ENCODE measurements at places on chromosomes 4 and X.

DNA sequence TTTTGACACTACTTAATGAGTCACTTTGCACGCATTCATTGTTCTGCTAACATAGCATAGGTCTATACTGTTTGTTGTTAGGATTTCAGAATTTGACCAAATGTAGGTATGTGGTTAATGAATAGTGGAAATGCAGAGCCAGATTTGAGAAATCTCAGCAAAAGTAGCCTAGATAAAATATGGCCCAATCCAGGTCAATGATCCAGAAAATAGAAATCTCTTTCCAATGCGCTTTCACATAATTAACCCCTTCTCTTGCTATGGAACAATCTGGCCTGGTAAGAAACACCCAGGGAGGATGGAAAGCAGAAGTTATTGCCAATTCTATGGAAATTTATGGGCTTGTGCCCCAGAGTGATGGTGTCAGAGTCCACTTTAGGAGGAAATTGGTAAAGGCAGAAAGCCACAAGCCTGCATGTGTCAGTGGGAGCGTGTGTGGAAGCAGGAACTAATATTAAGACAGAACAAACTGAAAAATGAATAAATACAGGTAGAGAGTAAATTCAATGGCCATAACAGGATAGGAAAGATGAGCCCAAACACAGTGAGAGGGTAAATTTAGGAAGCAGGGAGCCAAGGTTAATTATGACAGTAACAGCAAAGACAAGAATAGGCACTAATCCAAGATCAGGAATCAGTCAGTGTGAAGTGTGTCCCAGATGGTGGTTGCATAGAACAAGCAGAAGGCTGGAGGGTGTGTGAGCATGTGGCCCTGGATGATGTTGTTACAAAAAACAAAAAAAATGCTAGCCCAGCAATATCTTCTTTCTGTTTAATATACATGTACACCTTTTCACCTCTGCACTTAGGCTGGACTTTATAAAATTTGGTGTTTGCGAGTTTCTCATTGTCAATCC lies 102.9 kb downstream of the SYTL5 start:
- DNase-seq = no peak

DNA sequence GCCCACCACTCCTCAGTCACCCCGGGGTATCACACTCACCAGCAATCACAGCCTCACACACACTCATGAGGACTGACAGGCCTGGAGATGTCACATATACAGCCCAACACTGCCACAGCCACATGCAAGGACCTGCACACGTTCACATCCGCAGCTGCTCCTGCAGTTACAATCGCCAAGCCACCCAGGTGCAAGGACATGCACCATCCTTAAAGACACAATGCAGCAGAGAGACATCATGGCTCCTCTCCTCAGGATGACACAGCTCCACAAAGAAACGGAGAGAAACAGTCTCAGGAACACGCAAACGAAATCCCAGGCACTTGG lies 1.1 kb downstream of the PCSK1N start:
- no peak for DNase-seq

DNA sequence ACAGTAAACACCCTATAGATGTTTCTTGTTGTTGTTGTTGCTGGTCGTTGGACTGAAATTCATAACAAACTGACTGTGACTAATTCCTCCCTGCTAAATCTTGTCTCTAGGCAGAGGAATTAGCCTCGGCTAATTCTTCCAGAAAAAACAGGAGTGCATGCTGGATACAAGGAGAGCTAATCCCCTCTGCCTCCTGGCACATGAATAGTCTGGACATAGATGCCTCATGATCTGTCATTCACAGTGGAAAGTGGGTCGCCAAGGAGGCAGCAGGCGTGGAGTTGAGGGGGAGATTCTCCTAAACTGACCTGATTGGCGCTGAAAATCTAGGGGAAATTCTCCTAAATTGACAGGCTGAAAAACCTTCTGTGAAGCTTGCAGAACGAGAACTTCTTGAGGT lies 220.1 kb downstream of the DCTD start:
- no peak for DNase-seq

DNA sequence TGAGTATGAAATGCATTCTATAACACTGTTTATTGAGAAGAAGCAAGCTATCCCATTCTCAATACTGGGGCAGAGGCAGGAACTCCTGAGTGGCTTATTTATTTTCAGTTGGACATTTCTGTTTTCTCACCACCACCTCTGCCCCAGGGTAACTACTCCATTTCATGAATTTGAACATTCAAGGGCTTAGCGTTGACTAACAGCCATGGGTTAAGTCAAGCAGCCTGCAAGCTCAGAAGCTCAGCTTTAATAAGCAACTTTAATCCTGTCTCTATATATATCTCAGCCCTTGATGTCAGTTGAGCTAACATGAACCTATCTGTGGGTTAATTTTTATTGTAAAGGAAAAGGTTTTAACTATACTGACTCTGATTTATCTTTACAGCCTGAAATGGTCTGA lies 93.8 kb downstream of the MBNL3 start:
- DNase-seq = no peak

DNA sequence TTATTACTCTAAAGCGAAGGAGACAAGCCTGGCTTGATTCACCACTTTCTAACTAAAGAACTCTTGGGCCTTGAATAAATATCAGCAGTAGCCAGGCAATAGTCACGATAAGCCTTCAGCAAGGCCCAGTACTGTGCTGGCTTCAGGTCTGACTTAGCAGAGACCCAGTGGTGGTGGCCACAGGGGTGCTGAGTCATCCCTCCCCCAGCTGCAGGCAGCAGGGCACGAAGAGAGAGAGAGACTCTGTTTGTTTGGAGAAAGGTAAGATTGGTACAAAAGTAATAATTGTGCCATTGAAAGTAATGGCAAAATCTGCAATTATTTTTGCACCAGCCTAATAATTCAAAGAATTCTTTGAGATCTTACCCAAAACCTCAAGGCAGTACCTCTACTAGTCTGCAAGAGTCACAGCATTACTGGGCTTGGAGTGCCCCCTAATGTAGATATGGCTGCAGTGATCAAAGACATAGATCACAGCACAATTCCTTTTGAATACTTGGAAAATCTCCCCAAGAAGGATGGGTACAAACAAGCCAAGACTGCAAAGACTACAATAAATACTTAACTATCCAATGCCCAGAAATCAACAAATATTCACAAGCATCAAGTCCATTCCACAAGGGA lies 159.5 kb upstream of the USP38 start:
- DNase-seq = no peak

DNA sequence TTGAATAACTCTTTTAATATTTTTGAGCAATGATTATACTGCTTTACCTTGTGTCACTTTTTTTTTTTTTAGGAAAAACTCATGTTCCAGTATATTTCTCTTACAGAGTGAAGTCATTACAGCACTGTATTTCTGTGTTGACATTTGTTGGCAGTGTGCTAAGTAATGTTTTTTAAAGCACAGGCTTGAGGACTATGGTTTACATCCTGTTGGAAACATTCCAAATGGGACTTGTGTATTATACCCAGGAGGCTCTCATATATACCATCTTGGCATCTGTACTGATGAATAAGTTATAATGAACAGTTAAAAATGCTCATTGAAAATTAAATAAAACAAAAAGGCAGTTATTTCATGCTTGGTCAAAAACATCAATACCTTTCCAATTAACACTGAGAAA lies 33.8 kb downstream of the CEP44 start:
- DNase-seq = no peak

DNA sequence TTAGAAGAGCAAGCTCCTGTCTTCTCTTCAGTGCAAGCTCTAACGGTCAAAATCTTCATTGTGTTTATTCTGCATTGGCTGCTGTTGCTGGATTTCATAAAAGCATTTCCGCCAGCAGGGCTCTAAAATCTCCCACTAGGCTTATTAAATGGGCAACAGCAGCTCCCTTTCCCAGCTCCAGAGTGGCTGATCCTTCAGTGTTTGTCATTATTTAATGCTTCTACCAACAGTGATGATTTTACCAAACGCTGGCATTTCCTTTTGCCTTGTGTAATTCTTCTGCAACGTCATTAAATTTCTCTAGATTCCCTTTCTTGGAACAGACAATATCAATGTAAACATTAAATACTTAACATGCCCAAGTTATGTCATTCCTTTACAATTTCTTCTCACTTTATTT lies 20.1 kb downstream of the SLC7A11 start:
- DNase-seq = no peak

DNA sequence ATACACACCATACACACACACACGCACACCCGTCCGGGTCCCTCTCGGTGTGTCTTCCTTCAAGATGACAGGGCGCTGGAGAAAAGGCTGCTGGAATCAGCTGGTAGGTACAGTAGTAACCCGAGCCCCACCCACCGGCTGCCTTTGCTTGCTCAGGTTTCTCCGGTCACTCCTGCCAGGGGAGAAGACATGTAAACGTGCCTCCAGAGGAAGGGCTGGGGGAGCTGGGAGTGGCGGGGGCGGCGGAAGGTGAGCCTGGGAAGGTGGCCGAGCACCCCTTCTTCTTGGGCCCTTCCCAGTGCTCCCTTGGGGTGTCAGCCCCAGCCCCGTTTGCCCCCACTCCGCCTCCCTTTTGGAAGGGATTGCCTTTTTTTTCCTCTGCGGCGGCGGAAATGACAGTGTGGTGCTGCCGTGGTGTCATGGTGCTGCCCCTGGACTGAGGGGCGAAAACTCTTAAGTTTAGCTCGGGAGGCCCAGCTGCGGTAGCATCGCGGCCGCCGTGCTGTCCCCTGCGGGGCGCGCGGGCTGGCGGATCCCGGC lies at the start of gene MID2:
Gene MID2, plus strand, starts transcription at position 169 of the 540 bp plus-strand sequence. CDS start 561 bp downstream, outside the sequence.
- peak; percentile 38 for DNase-seq

DNA sequence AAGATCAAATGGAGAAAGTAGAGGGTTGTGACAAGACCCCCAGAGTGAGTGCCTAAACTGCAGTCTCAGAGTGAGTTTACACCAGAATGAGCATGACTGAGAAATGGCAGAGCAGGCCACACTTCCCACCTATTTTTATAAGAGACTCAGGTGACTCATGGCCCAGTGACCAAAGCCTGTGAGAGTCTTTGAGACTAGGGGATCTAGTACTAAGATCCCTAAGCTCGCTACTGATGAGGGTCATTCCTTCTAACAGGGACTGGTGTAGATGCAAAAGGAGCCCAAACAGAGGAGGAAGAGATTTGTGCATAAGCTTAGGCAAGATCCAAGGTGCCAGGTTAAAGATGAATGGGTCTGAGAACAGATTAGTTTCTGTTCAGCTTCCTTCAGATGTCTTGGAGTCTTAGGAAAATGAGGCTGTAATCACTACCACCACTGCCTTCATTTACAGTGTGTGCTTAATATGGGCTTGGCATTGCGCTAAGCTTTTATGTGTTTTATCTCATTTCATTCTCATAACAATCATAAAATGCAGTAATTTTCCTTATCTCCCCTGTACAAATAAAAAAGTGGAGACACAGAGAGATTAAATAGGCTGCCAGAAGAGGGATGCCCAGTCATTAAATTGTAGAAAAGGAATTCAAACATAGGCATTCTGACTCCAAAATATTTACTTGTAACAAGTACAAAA lies 62.8 kb downstream of the RWDD4 start:
- no peak for DNase-seq

GRCh38 chrX:40855411-40855810 lies 120.1 kb upstream of the MED14 start:
- no peak for DNase-seq

GRCh38 chr4:142567199-142567598 lies 278.9 kb downstream of the INPP4B start:
- DNase-seq = no peak

- no peak for DNase-seq
These were observed 101.0 kb downstream of the GPAT3 start for GRCh38 chr4:83636930-83637329.

DNA sequence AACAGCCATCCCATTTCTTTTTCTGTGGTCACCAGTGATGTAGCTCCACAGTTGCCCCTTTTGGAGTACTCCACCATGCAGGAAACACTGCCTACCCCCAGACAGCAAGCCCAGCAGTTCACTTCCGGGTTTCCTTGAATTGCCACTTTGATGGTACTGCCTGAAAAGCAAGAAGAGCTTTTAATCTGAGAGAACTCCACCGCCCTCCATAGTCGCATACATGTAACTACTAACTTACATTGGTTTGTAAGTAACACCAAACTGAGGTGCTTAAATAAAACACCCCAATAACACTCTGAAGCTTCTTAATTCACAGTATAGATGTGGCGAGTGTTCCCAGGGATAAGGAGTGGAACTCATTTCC lies 53.6 kb upstream of the HPSE start:
- peak; percentile 15 for DNase-seq

GRCh38 chr4:6425336-6425735 lies 47.1 kb downstream of the PPP2R2C start:
- no peak for DNase-seq

GRCh38 chr4:2798399-2799223 lies 5.7 kb downstream of the SH3BP2 start:
- DNase-seq = no peak

DNA sequence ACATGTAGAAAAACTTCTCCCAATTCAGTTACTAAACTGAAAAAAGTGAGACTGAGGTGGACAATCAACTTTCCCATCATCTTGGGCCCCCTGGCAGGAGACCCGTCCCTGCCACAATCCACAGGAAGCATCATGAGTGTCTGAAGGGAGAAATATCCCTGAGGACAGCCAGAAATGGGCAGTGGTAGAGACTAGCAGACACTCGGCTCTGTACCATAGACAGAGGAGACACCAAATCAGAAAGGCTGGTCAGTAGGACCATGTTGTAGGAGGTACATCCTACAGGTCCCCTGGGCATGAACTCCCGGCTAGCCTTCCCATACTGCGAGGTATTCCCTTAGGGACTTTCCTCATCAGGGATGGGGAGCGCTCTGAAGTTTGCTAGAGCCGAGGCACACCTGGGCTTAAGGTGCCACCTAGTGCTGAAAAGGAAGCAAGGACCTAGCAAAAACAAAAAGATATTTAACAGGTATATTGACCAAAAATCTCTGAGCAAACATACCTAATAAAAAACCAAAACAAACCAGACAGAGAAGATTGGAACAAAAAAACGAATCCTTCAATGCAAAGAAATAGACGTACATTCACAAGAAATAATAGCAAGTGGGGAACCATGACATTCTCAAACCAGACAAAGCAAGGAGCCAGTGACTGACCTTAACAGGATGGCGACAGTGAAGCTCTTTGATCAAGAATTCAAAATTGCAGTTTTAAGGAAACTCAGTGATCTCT lies 55.6 kb downstream of the HAUS3 start:
- no peak for DNase-seq

DNA sequence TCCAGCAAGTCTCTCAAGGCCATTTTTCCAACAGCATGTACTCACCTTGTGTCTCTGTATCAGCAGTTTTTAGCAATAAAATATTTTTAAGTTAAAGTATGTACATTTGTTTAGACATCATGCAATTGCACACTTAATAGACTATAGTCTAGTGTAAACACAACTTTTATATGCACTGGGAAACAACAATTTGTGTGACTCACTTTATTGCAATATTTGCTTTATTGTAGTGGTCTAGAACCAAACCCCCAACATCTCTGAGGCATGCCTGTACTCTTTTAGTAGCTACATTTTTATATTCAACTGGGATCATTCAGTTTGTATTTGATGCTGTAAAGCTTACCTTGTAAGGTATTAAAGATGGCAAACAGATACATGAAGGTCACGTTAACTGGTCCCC lies 14.7 kb upstream of the PHKA2 start:
- DNase-seq = no peak
